ENCODE measurements at places on chromosomes 12 and 14. TPM values are rescaled to one million over a fixed set of nuclear protein-coding genes. Genes with fewer than 3 reads are reported as not detected.

DNA sequence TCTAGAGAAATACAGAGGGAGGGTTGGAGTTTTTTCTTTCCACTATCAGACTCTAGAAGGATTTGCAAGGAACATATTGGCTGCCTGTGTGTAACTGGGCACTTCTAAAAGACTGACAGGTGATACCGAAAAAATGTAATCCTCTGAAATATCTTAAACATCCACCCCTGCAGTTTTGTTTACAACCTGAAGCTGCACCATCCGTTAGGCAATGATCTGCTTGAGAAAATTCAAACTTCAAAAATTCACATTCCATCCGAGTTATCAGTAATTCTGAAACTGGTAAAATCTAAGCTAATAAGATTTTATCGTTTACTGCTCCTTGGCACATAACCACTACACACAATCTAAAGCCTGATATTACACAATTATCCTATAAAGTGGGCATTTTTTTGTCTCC is 528.6 kb downstream of the FUT8 start:
- DNase-seq, result no peak

The SLC5A8 gene
- not detected for total RNA-seq

The ADAM21 gene
- total RNA-seq, result 0.06 TPM

GRCh38 chr12:34292736-34293625 is 270.7 kb downstream of the ALG10 start:
- no peak for DNase-seq

DNA sequence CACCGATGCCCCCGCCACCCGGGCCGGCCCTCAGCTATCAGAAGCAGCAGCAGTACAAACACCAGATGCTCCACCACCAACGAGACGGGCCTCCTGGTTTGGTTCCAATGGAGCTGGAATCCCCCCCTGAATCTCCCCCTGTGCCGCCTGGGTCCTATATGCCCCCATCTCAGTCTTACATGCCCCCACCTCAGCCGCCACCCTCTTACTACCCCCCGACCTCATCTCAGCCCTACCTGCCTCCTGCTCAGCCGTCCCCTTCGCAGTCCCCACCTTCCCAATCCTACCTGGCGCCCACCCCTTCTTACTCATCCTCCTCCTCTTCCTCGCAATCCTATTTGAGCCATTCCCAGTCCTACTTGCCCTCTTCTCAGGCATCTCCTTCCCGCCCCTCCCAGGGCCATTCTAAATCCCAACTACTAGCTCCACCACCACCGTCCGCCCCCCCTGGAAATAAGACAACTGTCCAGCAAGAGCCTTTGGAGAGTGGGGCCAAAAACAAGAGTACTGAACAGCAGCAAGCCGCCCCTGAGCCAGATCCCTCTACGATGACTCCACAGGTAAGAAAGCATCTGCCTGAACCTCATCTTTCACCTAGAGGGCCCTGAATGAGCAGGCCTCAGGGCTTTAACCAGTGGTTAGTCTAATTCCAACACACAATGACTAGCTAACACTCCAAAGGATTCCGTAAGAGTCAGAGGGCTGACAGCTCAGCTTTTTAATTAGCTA is 851 bp downstream of the YLPM1 start:
- DNase-seq, result peak; percentile 21

The LRRK2 gene
- not detected for total RNA-seq

DNA sequence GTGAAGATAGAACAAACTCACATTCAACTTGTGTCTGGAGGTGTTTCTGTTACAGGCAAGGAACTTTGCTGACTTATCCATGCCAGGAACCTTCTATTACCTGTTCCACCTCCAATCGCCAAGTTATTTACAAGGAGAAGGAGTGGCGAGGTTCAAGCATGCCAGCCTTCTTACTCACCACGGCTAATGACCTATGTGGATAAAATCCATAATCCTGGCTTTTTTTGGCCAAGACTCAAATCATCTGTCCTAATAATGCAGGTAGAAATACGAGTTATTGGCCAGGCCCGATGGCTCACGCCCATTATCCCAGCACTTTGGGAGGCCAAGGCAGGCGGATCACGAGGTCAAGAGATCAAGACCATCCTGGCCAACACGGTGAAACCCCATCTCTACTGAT is 241.6 kb downstream of the TMEM132D start:
- DNase-seq, result no peak

DNA sequence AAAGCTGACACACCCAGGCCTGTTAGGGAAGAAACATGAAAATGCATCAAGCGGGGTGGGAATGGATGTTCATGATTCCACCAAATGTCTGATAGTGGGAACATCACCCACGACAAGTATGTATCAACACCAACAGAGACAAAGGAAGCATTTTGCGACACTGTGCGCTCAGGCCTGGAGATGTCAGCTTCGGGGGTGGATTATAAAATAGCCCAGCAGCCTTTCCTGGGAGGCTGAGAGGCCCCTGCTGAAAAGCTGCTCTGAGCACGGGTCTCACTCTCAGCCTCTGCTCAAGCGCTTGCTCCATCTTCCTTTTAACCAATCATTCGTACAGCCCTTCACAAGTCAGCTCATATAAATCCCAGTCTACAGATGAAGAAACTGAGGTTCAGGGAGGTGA is 213.5 kb downstream of the BCL11B start:
- no peak for DNase-seq

DNA sequence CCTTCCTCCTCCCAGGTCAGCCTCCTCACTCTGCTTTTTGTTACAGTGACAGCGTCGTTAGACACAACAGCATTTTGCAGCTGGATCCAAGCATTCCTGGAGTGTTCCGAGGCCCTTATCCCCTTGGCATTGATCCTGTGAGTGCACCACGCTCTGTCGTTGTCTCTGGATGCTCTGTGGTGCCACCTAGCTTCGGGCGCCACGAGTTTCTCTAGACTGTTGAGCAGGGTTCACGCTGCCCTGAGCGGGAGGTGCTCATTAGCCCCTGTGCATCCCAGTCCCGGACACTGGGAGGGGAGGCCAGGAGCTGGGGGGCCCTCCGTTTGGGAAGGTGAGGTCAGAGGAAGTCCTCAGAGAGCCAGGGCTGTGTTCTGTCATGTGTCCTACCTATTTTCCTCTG is 17.3 kb upstream of the DNAH10 start:
- no peak for DNase-seq

The SERPINA1 gene
- not detected for total RNA-seq

The CACNA1C gene
- 2.8 TPM for total RNA-seq

The EIF5 gene
- total RNA-seq, result 265 TPM

The ZDHHC22 gene
- 0.25 TPM for total RNA-seq

The LBHD2 gene
- not detected for total RNA-seq

- DNase-seq, result peak; percentile 61
Observed at GRCh38 chr12:62865065-62865464, 69.9 kb downstream of the PPM1H start.

GRCh38 chr14:34283590-34283989 is 178.4 kb downstream of the SPTSSA start:
- DNase-seq, result no peak

- DNase-seq, result peak; percentile 86
Observed at GRCh38 chr14:79544698-79545070, 666.6 kb downstream of the DIO2 start.

DNA sequence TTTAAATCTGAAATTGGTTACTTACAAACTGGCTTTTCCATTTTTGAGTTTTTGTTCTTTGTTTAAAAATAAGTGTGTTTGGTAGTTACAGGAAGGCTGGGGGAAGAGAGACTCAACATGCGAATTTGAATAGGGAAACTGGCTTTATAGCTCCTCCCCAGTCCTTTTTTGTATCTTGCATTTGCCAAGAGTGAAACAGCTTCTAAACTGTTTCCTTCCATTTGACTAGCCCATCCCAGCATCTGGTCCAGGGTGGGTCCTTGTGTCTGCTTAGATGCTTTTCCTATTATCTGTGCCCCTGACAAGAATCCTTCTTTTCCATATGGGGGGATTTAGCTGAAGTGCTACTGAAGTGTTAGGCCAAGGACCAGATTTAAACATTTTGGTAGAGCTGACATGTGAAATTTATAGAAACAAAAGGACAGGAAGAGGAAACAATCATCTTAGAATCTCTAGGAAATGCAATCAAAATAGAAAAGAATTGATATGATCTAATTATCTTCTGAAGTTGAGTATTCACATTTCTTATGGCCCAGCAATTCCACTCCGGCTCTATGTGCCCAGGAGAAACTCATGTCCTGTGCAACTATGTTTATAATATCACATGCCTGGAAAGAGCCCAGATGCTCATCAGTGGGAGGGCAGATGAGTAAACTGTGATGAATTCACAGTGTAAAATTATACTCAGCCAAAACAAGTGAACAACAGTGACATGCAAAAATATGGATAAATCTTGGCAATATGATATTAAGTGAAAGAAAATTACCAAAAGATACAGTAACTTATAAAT is 7.4 kb downstream of the SMOC1 start:
- DNase-seq, result no peak

The MAP3K9 gene
- total RNA-seq, result 3.3 TPM

- no peak for DNase-seq
Observed at GRCh38 chr12:42799966-42800365, 210.4 kb upstream of the PRICKLE1 start.

DNA sequence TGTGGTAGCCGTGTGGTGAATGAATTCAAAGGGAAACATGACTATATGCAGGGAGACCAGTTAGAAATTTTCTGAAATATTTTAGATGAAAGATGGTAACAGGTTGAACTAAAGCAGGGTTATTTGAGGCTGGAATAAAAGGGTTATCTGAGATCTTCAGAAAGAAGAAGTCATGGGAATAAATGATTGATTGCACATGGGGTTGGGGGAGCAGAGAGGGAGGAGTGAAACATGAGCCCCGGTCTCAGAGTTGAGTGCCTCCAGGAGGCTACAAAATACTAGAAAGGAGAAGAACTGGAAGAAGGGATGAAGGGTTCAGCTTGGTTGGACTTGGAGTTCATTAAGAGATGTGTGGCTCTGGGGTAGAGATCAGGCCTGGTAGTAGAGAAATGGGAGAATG is 16.3 kb upstream of the FGF23 start:
- DNase-seq, result no peak

The MIPOL1 gene
- total RNA-seq, result 8.4 TPM

DNA sequence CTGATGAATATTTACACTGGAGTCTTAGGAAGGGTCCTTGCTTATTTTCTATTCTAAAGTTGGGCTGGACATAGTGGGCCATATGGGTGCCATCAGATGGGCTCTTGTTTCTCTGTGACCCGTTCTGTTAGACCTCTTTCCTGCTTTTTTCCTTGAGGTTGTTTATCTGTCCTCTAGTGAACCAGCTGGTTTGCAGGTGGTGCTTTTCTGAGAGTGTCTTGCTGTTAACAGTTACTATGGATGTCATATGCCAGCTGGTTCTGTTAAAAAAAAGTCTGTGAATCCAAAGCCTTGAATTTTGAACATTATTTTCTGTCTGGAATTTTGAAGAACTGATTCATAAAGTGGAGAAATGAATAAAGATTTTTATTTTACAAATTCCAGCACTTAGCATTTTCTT is 29.2 kb downstream of the ZC3H14 start:
- peak; percentile 44 for DNase-seq

DNA sequence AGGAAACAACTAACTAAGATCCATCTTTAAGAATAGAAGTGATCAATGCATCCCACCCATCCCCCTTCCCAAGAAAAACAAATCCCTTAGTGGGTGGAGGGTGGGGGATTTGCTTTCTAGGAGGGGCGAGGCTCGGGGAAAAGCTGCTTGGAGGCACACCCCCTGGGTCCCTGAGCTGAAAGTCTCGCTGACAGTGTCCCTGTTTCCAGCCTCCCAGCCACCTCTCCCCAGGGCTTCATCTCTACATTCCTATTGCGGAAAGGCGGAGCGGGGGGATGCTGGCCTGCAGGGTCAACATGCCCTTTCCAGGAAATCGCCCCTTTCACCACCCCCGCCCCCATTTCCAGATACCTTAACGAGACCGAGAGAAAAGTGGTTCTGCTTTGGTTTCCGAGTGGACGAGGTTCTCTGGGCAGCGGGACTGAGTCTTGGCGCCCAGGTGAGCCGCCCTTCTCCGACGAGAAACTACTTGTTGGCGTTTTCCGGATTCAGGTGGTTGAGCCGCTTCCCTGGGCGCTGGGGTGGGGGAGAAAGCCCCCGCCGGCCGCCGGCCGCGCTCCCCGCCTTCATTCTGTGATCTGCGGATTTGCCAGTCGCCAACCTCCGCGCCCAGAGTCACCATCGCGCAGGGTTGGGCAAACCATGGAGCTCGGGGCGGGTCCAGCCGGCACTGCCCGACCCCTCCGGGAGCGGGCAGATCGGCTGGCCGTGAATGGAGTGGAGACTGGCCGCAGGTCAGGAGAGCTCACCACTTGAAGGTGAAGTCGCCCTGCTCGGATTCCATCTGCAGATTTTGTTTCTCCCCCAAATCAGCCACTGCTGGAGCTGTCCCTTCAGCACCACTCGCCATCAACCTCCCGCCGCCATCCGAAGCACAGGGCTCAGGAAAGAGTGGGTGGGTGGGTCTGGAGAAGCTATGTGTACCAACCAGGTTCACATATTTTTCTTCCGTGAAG is 505 bp downstream of the KCNC2 start:
- no peak for DNase-seq

- no peak for DNase-seq
Observed at GRCh38 chr12:32541754-32542374, 137.2 kb upstream of the DNM1L start.

The SMIM41 gene
- not detected for total RNA-seq

The KRT75 gene
- total RNA-seq, result 0.43 TPM

The CLEC1A gene
- total RNA-seq, result not detected

DNA sequence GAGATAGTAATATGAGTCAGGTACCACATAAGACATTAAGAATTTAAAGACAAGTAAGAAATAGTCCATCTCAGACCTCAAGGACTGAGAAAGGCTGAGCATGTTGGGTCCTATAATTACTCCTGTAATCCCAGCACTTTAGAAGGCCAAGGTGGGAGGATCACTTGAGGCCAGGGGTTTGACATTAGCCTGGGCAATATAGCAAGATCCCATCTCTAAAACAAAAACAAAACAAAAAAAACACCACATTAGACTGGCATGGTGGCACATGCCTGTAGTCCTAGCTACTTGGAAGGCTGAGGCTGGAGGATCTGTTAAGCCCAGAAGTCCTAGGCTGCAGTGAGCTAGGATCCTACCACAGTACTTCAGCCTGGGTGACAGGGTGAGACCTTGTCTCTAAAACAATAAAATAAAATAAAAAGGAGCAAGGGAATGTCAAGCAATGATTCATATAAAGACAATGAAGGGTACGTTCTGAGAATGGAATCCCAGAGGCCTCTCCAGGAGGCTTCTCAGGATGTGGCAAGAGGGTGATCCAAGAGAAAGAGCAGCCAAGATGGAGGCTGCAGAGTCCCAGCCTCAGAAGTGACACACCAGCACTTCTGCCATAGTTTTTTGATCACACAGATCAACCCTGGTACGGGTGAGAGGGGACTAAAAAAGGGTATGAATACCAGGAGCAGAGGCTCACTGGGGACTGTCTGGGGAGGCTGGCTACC is 206.4 kb downstream of the CRADD start:
- no peak for DNase-seq

The PPP1R36 gene
- not detected for total RNA-seq

- DNase-seq, result peak; percentile 74
Observed at GRCh38 chr12:79424109-79424721, 266.5 kb downstream of the PAWR start.

- DNase-seq, result no peak
Observed at GRCh38 chr12:13046964-13047363, 2.8 kb downstream of the FAM234B start.
